ENCODE measurements at places on chromosomes 2 and 18. TPM values are rescaled to one million over a fixed set of nuclear protein-coding genes. Genes with fewer than 3 reads are reported as not detected.

Gene REEP1
- 0.26 TPM for total RNA-seq

Gene AFF3
- total RNA-seq: 5.6 TPM

Gene RBM45
- 14.0 TPM for total RNA-seq

Gene CTAGE1
- 0.18 TPM for total RNA-seq

Gene FMNL2
- total RNA-seq: 13.3 TPM

Gene NAT8
- not detected for total RNA-seq

Gene UPP2
- not detected for total RNA-seq

Gene SAG
- not detected for total RNA-seq

Gene ST8SIA3
- total RNA-seq: not detected

Gene MOGAT1
- total RNA-seq: not detected

Gene C2orf66
- total RNA-seq: not detected

Gene ELOA2
- not detected for total RNA-seq

Gene SLC4A5
- not detected for total RNA-seq

Gene ASB18
- not detected for total RNA-seq

Gene MAP3K19
- not detected for total RNA-seq

Gene SLC5A6
- 25.9 TPM for total RNA-seq

Gene SMIM21
- not detected for total RNA-seq

Gene WDCP
- 18.9 TPM for total RNA-seq

Gene CDH7
- not detected for total RNA-seq

Gene FAHD2B
- 4.4 TPM for total RNA-seq

Gene HOXD1
- total RNA-seq: not detected

Gene HOXD12
- 0.29 TPM for total RNA-seq

Gene TUBA4B
- not detected for total RNA-seq

Gene CYP27C1
- 0.07 TPM for total RNA-seq

Gene GNLY
- total RNA-seq: not detected

Gene NDUFV2
- 164 TPM for total RNA-seq

Gene NEU2
- not detected for total RNA-seq

Gene WNT6
- total RNA-seq: not detected

Gene CEP192
- total RNA-seq: 18.7 TPM

Gene RTP5
- total RNA-seq: not detected

Gene SNORC
- 0.37 TPM for total RNA-seq

Gene SERPINB7
- total RNA-seq: 261 TPM

Gene SULT1C2
- not detected for total RNA-seq

Gene TNFRSF11A
- total RNA-seq: 0.05 TPM

Gene SP5
- total RNA-seq: not detected

Gene CD8A
- not detected for total RNA-seq

Gene OSBPL6
- 7.6 TPM for total RNA-seq

Gene SLC8A1
- 76.4 TPM for total RNA-seq

Gene C18orf63
- not detected for total RNA-seq

Gene NR4A2
- 7.5 TPM for total RNA-seq

Gene GPR45
- not detected for total RNA-seq

Gene GCG
- not detected for total RNA-seq

Gene ACADL
- total RNA-seq: not detected

Gene PGAP1
- 7.8 TPM for total RNA-seq

Gene WDFY1
- total RNA-seq: 36.5 TPM

Gene GALNT14
- total RNA-seq: 0.11 TPM

Gene EFR3B
- total RNA-seq: 0.51 TPM

Gene PLA2R1
- total RNA-seq: 5.1 TPM

Data from HFFc6 (cell line).